ENCODE measurements at places on chromosomes 5 and 9.

GRCh38 chr5:516338-516925 lies 7.8 kb downstream of the SLC9A3 start:
- no peak for DNase-seq

- DNase-seq = no peak
These were observed 59.4 kb upstream of the SIMC1 start for GRCh38 chr5:176178789-176179188.

DNA sequence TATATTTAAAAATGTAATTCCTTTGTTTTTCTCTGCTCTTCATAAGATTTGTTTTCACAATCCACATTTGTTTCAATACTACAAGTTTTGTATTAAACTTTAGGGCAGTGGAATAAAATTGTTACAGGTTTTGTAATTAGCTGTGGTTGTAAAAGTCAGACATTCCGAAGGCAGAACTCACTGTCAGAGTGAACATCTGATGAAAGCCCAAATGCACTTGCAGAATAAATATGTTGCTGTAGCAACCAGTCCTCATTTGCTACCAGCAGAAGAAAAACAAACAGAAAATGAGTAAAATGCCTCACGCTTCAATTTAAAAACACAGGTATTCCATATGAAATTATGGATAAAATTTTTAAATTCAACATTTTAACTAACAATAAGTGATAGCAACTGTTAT lies 740.1 kb upstream of the FAM174A start:
- no peak for DNase-seq

GRCh38 chr5:134026521-134027287 lies 21.9 kb upstream of the VDAC1 start:
- DNase-seq = peak; percentile 55

DNA sequence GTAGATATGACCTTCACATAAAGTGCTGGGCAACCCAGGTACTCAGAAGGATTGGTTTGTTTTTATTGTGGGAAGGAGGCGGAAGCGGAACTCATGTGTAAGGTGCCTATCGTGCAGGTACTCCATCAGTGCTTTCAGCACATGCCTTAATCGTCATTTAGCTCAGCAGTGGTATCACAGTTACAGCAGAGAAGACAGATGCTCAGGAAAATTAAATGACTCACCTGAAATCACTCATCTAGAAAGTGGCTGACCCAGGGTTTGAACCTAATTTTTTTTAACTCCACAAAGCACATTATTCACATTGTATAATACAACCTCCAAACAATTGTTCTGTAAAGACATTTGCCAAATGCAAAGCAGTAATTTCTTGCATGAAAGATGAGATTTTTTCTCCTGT lies 2.2 kb downstream of the C5orf46 start:
- no peak for DNase-seq
